ENCODE measurements at places on chromosomes 4 and X.

DNA sequence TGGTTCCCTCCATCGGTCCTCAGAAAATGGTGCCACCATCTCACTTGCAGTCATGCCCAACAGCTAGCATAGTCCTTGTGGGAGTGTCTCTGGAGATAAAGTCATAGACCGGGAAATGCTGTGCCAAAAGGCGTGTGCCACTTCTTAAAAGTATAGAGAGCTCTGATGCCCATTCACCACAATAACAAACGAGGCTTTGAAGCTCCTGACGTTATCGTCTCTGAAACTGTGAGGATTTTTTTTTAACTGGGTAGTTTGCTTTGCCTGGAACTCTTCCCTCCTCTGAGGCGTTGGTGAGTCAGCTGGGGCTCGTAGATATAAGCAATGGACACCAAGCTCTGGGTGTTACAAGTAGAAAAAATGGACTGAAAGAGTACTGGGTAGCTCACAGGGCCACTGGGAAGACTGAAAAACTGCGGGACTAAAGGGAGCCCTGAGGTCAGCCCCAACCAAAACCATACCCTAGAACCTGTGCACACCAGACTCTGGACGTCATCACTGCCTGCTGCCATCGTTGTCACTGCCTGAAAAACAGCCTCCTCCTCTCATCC is 89.4 kb upstream of the TRIM2 start:
- no peak for DNase-seq

GRCh38 chr4:105807496-105807895 is 87.8 kb upstream of the NPNT start:
- peak; percentile 7 for DNase-seq

DNA sequence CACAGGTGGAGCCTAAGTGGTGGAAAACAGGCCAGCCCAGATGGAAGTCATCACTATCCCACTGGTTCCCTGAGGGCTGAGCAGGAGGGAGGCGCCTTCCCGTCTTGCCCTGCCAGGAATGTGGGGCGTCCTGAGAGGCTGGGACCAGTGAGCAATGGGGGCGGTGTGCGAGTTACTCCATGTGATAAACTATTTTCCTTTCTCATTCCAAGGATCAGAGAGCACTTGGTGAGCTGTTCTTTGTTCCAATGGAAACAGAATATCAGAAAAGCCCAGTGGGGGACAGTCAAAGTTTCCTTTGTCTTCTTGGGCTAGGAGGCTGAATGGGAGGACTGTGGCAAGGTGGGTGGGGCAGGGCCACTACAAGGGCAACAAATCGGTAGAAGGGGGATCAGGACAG is 86.2 kb downstream of the NHSL2 start:
- DNase-seq = no peak

GRCh38 chr4:140720387-140721304 is 35.5 kb downstream of the TBC1D9 start:
- no peak for DNase-seq

DNA sequence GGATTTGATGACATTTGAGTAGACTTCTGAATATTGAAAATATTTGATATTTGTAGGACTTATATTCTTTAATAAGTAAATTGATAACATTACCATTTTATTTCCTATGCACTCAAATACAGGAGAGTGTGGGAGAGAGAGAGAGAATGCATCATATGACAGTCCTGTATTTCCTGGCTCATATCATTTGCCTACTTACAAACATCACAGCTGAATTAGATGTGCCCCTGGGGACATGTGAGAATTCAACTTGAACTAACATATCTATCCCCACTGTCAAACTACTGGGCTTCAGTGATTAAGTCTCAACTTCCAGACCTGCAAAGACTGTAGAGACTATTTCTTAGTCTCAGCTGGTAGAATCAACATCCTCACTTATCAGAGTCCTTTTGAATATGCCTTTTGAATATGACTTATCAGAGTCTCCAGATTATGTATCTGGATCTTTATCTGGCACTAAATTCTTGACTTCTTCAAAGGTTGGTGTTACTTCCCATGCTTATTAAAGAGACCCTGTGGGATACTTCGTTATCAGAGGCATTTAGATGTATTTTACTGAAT is 75.5 kb downstream of the PABPC4L start:
- no peak for DNase-seq

DNA sequence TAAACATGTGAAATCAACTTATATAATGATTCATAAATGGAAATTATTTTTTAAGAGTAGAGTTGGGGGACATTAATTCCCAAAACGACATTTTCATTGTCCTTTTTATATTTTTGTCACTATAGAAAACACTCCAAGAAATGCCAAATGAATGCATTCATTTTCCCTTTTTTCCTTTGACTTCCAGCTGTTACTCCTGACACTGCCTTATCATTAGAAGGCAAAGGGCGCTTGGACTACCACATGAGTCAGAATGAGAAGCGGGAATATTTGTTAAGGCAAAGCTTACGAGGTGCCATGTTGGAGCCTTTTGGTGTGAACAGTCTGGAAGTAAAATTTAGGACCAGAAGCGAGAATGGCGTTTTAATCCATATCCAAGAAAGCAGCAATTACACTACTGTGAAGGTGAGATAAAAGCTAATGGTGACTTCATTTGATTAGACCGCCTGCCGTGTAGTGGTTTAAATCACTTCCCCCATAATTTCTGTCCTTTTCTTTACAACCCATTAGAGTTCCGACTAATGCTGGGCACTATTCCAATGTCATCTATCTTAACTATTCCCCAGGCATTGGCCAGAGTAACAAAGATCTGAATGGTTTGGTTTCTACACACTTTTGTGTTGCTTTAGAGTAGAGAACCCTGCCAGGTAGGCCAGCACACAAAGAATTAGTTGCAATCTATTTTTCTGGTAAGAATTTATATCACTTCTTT is 166.7 kb downstream of the FAT4 start:
- DNase-seq = no peak

DNA sequence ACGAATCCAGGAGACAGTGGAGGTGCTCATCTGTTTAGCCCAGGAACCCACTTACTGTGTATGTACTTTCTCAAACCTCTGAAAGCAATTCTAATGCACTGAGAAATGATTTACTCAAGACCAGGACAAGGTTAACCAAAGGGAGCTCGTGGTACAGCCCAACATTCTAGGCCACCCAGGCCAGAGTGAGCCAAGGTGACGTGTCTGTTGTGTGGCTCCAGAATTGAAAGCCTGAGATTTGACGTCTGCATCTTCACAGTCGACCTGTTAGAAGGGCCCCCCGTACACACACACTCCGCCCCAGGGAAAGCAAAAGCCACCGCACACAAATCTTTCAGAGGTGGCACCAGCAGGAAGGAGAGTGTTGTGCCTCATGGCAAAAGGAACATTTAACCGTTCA is 2.3 kb downstream of the MAP3K15 start:
- DNase-seq = no peak

DNA sequence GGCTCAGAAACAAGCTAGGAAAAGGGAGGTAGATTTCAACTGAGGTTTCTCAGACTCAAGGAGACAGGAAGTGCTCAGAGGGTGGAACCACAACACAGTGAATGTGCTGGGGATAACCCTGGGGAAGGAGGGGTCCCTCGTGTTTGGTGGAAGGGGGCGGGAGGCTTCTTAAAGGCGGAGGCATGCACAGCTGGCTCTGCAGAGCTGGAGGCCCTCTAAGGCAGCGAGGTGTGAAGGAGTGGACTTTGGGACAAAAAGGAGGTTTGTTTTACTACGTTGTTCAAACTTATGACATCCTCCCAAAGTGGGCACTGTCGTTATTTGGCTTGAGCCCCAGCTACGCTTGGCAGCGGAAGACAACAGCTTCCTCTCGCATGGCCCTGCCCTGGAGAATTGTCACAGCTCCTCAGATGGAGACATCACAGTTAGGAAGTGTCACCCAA is 21.7 kb upstream of the MTM1 start:
- no peak for DNase-seq

GRCh38 chr4:142683503-142683902 is 162.6 kb downstream of the INPP4B start:
- no peak for DNase-seq

DNA sequence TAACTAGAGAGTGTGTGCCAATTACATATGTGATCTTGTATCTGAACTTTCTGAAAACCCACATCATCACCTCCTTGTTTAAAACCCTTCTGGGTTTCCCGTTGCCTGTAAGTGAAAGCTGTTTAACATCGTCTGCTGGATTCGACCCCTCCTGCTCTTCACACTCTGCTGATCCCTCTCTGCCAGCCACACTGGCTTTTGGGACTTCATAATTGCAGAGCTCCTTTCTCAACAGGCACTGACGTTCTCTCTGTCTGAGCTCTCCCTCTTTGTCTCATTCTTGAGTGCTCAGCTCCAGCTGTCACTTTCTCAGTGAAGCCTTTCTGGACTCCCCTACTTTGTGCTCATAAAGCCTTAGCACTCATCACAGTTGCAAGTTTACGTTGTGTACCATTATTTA is 153.9 kb downstream of the CEP135 start:
- no peak for DNase-seq

GRCh38 chr4:19164334-19164733 is 1087.4 kb upstream of the SLIT2 start:
- no peak for DNase-seq

GRCh38 chr4:146263793-146264192 is 49.5 kb downstream of the REELD1 start:
- DNase-seq = no peak

- peak; percentile 51 for DNase-seq
Observed at GRCh38 chr4:67437974-67438713, 107.2 kb downstream of the CENPC start.

- no peak for DNase-seq
Observed at GRCh38 chr4:43351970-43352806, 459.7 kb downstream of the GRXCR1 start.

- DNase-seq = no peak
Observed at GRCh38 chr4:73139991-73140390, 70.5 kb upstream of the COX18 start.

DNA sequence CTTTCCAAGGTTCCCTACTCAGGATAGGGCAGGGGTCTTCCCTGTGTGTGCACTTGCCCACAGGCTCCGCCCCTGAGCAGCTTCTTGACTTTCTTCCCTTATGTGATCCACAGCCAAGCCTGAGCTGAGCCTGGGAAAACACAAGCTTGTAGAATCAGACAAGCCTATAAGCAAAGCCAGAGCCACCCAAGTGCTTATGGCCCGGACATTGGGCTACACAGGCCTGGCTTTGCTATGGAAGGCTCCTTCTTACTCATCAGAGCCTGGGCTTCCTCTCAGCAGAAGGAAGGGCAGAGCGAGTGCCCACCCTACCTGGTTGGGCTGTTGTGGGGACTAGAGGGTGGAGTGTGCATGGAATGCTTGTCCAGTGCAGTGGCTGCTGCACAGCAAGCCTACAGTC is 1.3 kb upstream of the TNIP2 start:
- DNase-seq = no peak

- DNase-seq = no peak
Observed at GRCh38 chrX:52983321-52984000, 25.1 kb upstream of the FAM156A start.

- DNase-seq = no peak
Observed at GRCh38 chr4:149311076-149311475, 504.6 kb downstream of the IQCM start.

GRCh38 chr4:154004016-154004415 is 215.1 kb upstream of the SFRP2 start:
- DNase-seq = no peak

- no peak for DNase-seq
Observed at GRCh38 chr4:176910646-176911045, 117.9 kb upstream of the VEGFC start.

GRCh38 chr4:122827258-122827878 is 737 bp downstream of the FGF2 start:
- no peak for DNase-seq

DNA sequence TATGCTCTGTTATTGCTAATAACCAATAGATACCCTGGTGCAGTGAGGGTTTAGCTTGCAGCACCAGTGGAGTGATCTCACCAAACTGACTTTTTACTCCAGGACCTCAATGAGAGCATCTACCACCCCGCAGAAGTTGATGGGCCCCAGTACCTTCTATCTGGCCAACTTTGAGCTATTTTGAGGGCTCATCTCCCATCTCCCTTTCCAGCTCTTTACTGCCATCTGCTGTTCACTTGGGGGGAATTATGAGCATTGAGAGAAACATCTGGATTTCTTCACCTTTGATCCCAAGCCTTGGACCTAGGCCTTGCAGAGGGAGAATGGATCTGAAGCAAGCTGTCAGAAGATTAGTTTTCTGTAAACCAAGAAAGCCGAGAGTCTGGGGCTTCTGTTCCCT is 143.6 kb downstream of the TMEM164 start:
- no peak for DNase-seq

DNA sequence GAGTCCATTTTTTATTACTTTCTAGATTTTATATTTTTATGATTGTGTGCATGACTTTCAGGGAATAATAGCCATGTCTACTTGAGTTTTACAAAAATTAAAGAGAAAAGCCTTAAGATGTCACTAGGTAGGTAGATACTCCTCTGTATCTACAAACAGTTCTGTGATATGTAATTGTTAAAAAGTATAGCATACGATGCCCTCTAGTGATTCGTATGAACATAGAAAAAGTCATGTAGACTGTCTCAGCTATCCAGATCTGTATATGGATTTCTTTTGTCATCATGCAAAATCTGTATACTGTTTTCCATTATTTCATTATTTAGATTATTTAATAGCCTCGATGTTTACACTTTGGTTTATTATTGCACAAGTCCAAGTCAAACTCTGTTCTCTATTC is 856.6 kb downstream of the CENPC start:
- DNase-seq = peak; percentile 6

GRCh38 chr4:31043382-31044062 is 323.4 kb downstream of the PCDH7 start:
- DNase-seq = no peak

DNA sequence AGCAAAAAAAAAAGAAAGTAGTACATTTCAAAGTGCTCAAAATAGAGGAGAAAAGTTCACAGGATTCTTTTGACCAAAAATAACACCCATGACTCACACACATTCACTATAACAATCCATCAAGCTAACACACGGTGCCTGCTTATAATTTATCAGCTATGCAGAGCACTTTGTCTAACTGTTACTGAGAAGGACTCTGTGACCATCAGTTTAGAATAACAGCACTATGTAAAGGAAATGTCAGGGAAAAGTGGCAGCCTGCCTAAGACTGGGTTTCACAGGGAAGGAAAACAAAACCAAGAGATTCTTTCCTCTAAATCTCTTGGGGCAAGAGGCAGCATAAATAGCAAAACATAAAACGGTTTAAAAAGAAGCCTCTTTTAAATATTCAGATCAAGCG is 54.8 kb downstream of the CCDC149 start:
- peak; percentile 76 for DNase-seq

DNA sequence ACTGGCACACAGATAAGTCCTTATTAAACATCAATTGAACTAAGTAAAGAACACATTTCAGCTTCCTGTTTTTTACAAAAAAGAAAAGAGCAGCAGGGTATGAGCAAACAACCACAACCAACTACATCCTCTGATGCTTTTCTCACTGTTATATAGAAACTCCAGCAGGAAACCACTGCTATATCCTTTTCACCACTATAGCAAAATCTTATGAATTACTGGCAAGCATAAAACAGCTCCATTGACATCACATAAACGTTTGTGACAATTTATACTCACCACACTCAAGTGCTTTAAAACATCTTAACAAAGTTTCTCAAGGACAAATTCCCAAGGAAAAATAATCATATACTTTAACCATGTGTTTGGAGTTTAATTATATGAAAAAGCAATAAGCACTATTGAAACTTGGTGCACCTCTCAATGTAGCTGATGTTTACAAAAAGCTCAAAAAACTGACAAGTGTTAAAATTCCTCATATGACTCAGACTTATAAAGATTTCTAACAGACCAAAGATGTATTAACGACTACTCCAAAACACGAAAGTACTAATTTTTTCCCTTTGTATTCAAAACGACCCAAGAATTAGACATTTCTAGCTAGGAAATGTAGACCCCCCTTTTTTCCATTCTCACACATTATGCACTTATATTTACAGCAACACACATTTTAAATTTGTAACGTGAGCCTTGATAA is 12.9 kb downstream of the GPRIN3 start:
- no peak for DNase-seq

Data from fibroblast of skin of left quadriceps (primary cell).